ENCODE measurements at places on chromosomes 3 and 15.

DNA sequence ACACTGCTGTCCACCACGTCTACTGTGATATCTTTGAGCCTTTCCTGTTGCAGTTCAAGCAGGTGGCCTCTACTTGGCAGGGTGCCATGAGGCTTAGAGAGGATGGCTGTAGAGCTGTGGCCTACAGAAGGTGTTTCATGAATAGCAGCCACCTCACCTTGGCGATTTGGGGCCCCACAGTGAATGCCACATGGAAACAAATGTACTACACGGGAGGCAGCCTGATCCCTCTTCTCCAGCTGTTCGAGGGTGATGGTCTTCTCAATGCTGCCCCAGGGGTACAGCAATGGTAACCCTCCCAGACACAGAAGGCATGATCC is 70.7 kb downstream of the FAM43A start:
- peak; percentile 35 for DNase-seq

DNA sequence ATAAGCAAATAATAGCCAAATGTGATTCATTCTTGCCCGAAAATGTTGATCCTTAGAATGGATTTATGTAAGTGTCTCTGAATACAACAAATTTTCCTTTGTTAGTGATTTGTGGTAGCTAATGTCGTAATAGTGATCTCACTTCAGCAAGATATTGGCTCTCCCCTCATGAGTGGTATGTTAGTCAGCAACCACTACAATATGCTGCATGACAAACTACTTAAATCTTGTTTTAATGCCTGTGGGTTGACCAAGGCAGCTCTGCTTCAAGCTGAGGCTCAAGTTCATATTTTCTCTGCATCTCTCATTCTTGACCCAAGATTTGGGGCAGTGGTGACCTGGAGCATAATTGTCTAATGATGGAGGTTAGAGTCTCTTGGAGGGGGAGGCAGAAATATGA is 49.8 kb upstream of the GALNT15 start:
- no peak for DNase-seq

DNA sequence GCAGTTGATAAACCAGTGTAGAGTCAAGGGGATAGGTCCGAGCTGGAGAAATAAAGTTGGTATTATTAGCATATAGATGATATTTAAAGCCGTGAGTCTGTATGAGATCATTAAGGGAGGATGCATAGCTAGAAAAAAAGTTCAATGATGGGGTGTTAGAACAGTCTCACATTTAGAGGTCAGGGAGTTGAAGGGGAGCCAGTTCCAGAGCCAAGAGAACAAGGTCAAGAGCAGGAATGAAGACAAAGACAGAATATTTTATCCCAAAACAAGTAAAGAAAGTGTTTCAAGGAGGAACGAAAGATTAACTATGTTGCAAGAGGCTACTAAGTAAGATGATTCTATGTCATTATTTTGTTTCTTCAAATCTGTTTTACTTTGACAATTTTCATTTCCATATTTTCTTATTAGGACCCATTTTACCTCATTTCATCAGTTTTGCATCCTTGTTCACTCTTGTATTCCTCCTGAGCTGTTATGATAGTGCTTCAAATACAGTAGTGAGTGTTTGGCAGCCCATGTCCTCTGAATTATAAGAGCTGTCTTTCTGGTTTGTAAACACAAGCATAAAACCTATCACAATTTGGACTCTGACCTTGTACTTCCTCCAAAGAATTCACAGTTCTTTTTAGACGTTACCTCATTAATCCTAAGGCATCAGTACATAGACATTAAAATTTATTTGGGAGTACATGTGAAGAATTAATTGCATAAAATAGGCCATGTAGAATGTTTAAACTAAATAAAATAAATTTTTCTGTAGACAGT is 695.7 kb upstream of the NECTIN3 start:
- no peak for DNase-seq

DNA sequence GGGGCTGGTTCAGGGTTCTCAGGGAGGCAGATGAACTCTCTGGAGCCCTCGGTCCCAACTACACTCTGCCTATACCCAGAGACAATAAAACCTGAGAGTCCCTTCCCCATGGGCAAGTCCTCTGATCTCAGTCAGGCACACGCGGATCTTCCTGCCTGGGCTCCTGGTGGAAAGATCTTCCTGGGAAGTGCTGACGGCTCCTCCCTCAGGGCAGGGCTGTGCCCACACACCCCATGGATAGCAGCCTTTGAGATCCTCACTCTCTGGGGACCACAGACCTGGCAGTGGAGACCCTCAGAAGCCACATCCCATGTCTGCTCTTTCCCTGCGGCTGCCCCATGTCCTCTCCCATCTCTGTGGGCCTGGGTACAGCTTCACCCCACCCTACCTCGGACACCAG is 10.4 kb downstream of the SH2D7 start:
- no peak for DNase-seq

DNA sequence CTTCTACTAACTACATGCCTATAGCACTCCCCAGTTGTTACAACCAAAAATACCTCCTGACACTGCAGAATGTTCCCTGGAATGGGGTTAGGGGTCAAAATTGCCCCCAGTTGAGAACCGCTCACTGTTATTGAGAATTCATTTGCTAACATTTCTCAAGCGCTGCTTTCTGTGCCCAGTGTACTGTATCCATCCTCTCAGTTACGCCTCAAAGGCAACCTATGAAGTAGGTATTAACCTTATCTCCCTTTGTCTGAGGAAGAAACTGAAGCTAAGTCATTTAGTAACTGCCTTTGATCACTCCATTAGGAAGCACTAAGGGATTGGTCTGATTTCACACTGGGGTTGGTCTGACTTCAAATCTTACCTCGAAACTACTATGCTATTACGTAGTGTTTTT is 70.1 kb downstream of the CADPS start:
- DNase-seq: no peak

GRCh38 chr3:124230432-124230831 is 238.5 kb upstream of the ROPN1 start:
- DNase-seq: no peak

DNA sequence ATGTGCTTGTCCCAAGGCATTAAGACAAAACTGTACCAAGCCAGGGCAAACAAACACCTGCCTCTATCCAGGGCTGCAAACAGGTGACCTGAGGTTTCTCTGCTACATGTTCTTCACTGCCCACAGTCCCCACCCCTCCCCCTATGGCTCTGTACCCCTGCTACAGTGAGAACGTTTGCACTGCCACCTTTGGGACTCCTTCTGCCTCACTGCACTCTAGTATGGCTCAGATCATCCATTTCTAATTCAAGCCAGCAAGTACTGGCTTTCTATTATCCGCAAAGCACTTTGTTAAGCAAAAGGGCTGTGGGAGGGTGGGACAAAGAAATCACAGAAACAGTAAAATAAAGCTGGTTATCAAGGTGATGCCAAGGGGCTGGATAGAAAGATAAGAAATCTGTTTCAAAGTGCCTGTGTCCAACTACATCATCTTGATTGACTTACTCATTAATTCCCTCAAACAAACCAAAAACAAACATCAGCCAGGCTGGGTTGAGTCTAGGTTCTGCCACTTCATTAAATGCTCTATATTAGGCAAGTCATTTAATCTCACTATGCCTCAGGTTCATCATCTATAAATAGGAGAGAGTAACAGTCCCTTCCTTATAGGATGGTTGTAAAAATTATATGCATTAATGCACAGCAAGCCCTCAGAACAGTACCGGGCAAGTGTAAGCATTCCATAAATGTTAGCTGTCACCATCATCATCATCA is 95.3 kb downstream of the PDZRN3 start:
- DNase-seq: no peak

DNA sequence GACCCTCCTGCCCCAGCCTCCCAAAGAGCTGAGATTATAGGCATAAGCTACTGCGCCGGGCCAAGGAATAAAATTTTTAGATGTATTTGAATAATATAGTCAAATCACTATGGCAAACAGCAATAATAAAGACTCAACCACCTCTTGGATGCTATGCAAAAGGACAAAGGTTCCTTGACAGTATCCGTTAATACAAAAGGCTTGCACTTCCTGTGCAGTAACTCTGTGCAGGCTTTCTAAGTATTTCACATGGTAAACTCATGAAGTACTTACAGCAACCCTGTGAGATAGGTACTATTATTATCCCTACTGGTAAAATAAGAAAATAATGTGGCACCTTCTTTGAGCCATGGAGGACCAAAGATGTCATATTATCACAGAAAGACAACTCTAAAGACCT is 86.8 kb downstream of the SHQ1 start:
- no peak for DNase-seq

DNA sequence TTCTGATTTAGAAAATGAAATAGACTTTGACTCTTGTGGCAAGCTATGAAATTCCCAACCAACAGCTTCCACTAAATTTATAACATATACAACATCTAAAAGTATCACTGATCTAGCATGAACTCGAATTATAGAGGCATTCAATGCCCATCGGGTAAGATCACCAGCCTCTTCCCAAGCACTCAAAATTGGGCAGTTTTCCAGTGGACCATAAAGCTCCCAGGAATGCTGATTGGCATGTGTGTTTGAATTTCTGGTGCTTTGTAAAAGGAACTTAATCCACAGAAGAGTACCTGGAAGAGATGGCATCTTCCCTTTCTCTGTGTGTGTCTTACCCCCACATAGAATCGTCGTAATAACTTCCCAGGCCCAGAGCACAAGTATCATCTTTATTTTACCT is 10.0 kb downstream of the LRTM1 start:
- no peak for DNase-seq

DNA sequence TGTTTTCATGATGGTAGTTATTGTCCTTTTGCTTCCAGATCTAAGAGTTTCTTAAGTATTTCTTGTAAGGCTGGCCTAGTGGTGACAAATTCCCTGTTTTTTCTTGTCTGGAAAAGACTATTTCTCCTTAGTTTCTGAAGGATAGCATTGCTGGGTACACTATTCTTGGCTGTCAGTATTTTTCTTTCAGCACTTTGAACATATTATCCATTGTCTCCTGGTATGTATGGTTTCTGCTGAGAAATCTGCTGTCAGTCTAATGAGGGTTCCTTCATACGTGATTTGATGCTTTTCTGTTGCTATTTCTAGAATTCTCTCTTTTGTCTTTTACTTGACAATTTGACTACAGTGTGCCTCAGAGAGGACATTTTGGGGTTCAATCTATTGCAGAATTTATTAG is 134.3 kb downstream of the CGGBP1 start:
- DNase-seq: no peak

GRCh38 chr3:14166877-14167603 is 11.4 kb downstream of the XPC start:
- DNase-seq: no peak

DNA sequence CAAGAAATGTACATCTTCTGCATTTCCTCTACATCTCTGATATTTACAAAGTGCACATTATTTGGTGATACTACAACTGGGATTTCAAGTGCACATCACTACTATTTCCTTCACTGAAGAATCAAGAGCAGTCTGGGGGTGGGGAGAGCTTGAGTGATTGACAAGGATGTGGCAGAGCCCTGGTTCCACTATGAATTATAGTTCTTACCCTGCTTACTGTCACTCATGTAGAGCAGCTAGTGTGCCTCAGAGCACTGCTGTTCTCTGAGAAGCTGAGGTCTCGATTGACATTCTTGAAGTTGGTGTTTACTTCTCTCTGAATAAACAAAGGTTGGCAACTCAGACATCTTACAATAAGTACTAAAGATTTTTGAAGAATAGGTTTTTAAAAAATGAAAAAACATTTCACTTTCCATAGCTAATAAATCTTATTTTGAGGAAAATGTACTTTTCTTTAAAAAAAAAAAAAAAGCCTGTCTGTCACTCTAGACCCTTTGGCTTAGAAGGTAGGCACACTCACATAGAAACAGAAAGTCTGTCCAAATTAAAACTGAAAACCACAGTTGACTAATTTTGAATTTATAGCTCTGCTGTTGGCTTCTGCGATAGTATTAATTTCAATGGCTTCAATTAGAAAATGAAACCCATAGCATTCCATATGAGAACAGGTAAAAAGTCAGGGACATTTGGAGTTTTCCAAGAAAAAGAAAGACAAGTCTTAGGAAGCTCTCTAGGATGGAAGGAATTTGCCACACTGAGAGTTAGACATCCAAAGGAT is 5.6 kb downstream of the GREM1 start:
- no peak for DNase-seq

GRCh38 chr3:12695112-12695511 is 31.2 kb upstream of the RAF1 start:
- DNase-seq: no peak

GRCh38 chr3:33543601-33544000 is 103.4 kb upstream of the UBP1 start:
- no peak for DNase-seq

DNA sequence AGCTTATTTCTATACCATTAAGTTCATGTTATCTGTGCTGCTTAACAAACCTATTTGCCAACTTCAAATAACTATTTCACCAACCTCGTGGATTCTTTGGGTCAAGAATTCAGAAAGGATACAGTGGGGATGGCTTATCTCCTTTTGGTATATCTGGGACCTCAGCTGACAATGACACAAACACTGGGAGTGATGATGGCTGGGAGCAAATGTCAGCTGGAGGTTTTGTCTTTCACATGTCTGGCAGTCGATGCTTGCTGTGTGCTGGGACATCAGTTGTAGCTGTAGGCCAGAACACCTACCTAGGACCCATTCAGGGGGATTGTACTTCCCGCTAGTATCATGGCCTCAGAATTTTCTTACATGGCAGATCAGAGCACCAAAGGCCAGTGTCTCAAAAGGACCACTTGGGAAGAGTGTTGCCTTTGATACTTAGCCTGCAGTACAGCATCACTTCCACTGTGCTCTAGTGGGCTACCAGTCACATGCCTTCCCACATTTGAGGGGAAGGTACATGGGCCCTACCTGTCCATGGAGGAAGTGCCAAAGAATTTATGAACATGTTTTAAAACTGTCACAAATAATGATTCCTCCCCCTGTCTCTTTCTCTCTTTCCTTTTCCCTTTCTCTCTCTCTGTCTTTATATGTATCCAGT is 23.7 kb upstream of the FAM98B start:
- DNase-seq: no peak

DNA sequence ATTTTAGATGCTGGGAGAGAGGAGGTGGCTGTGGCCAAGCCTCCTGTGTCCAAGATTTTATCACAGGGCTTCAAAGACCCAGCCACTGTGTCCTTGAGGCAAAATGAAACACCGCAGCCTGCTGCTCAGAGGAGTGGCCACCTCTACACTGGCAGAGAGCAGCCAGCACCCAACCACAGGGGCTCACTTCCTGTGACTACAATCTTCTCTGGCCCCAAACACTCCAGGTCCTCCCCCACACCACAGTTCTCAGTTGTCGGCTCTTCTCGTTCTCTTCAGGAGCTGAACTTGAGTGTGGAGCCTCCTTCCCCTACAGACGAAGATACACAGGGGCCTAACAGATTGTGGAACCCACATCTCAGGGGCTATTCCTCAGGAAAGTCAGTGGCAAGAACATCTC is 45.6 kb downstream of the CDAN1 start:
- no peak for DNase-seq

All from putamen (tissue), 1 donor.